RKO (cell line): ENCODE measurements at places on chromosomes 3 and 15.

DNA sequence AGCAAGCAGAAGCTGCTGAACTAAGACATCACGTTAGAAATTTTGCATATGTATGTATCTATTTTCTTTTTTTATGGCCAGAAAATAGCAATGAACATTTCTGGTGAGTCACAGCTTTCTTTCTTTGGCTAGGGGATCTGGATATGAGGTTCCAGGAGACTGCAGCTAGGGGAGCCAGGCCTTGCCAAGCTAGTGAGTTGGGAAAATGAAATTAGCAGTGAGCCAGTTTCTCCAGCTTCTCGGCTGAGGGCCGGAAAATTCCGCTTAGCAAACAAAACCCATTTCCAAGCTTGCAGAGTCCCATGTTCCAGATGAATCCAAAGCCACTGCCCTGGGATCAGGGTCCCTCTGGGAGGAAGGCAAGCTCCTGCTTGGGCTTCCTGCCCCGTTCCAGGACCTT is 137.6 kb downstream of the SRGAP3 start:
- no peak for DNase-seq

- no peak for DNase-seq
Observed at GRCh38 chr15:84831028-84831427, 13.9 kb downstream of the ALPK3 start.

DNA sequence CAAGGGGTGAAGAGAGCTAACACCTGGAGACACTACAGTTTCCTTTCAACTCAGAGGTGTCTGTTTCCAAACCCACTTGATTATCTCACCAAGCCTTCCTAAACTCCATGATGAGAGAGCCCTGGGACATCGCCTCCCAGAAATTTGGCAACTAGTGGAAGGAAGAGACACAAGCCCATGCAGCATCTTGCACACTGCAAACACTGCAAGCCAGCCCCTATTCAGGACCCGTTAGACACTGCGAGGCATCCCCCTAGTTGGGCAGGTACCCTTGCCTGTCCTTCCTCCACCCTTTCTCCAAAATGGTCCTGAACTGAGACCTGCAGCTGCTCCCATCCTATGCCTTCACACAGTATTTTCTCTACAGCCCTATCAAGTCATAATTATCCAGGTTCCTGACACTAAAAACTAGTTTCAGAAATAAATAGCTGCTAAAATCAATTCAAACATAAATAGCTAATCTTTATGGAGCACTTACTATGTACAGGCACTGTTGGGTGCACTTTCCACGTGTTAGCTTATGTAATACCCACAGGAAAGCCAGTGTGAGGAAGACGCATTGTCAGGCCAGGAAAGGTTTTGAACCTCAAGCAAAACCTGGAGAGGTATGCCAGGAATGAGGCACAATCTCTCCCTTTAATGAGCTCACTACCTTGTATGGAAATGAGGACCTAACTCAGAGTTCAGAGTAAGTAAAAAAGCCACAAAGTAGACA is 2.8 kb downstream of the MAGI1 start:
- no peak for DNase-seq

- DNase-seq, result peak; percentile 52
Observed at GRCh38 chr15:73273181-73274002, 95.4 kb downstream of the HCN4 start.

DNA sequence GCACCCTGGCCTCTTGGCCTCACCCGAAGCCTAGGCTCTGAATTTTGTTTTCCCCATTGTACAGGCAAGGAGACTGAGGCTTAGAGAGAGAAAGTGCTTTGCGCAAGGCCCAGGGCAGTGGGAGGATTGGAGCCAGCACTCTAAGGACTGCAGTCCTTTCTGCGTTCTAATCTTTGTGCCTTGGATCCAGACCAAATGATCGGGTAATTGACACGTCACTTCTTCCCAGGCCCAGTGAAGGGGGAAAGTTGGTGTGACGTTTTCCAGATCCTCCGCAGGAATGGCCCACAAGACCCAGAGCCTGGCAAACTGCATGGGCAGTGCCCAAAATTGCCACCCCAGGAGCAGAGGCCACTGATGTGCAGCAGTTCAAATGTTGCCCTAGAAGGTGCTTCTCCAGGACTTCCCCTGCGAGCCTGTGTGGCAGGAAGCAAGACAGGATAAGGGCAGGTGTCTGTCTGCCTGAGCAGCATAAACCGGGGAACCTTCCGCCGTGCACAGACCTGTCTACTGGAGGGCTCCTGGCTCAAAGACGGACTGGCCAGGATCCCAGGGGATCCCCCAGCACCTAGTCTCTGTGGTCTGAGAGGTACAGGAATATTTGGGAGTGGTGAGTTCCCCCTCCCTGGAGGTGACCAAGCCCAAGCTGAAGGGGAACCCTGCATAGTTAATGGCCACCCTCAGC is 194.5 kb upstream of the TLE3 start:
- no peak for DNase-seq

GRCh38 chr15:43238671-43239131 is 17.9 kb upstream of the EPB42 start:
- DNase-seq, result no peak

GRCh38 chr3:65033576-65033975 is 345.8 kb upstream of the ADAMTS9 start:
- no peak for DNase-seq

DNA sequence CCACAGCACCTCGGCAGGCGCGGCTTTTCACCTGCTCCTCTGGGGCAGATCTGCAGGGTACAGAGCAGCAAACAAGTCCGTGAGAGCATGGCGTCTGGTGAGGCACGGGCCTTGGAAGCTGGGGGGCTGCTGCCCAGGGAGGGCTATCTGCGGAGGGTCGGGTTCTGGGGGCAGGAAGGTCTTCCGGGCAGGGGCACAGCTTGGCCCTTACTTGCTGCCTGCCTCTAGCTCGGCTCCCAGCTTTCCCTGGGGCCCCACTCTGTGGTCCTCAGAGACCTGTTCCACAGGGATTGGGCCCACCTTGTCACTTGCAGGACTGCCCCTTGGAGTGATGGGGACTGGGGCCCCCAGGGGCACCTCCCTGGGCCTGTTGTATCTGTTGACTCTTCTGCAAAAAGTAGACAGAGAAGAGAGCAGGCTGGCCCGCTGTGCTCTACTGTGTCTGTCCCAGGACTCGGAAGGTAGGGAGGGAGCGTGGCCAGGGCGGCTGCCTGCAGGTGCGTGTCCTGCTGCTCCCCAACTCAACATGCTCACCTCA is 84.1 kb downstream of the TBC1D2B start:
- DNase-seq, result no peak

DNA sequence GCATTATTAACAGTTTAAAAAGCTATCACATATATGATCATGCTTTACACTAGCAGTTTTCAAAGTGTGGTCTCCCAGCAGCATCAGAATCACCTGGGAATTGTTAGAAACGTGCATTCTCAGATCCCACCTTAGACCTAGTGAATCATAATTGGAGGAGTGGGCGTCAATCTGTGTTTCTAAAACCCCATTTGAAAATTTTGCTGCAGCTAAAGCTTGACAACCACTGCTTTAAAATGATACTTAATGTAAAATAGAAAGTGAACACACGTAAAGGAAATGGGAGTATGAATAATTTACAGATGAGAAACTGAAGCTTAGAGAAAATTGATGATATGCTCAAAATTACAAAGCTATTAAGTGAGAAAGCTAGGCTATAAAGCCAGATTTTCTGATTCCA is 62.3 kb downstream of the SLC9C1 start:
- DNase-seq, result no peak

DNA sequence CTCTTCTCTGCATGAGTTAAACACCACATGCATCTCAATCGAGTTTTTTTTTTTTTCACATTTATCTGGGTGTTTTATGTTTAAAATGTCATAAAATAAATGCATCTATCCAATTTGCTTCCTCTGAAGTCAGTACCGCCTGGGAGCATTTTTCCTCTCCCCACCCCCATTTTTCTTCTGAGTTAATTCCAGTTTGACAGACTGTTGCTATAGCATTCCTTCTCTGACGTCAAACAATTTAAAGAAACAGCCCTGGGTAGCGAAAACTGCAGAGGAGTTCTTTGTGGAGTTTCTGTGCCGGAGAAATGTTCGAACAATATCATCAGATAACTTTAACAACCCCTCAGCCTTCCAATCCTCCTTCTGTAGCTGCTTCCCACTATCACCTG is 900 bp upstream of the GNB4 start:
- no peak for DNase-seq

DNA sequence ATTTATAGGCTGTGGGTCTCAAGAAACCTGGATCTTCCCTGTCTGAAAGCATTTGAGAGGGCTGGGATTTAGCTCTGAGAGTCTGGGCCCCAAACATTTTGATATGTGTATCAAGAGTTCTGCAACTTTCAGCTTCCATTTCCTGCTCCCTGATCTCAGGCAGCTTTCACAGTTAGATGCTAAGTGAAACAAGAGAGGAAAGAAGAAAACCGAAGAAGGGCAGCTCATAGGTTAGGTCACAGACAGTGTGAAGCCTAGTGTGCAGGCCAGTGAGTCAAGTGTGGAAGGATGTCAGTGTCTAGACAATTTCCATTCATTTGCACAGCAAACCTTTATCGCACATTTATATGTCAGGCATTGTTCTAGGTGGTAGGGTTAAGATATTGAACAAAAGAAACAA is 173.6 kb upstream of the PROK2 start:
- no peak for DNase-seq

- DNase-seq, result no peak
Observed at GRCh38 chr3:58218904-58219303, 8.1 kb upstream of the DNASE1L3 start.

- DNase-seq, result no peak
Observed at GRCh38 chr3:16171009-16171408, 3.5 kb upstream of the GALNT15 start.

DNA sequence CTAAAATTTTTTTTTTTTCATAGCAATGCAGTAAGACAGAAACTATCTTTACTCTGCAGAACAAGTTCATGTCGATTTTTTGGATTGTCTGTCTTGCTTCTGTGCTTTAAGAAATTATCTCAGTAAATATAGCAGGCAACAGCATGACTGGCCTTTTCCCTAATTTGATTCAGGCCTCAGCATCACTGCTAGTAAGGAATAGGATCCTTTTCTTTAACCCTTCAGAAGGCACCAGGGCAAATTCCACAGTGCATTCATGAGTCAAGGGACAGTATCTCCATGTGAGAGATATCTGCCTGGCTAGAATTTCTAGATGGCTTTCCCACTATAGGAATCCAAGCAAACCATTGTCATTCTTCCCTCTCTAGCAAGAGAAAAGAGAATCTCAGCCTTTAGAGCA is 71.4 kb downstream of the TIPARP start:
- DNase-seq, result no peak

GRCh38 chr3:154324919-154325318 is 632 bp upstream of the DHX36 start:
- DNase-seq, result no peak

- DNase-seq, result no peak
Observed at GRCh38 chr15:62521396-62521795, 356.3 kb upstream of the C2CD4B start.

DNA sequence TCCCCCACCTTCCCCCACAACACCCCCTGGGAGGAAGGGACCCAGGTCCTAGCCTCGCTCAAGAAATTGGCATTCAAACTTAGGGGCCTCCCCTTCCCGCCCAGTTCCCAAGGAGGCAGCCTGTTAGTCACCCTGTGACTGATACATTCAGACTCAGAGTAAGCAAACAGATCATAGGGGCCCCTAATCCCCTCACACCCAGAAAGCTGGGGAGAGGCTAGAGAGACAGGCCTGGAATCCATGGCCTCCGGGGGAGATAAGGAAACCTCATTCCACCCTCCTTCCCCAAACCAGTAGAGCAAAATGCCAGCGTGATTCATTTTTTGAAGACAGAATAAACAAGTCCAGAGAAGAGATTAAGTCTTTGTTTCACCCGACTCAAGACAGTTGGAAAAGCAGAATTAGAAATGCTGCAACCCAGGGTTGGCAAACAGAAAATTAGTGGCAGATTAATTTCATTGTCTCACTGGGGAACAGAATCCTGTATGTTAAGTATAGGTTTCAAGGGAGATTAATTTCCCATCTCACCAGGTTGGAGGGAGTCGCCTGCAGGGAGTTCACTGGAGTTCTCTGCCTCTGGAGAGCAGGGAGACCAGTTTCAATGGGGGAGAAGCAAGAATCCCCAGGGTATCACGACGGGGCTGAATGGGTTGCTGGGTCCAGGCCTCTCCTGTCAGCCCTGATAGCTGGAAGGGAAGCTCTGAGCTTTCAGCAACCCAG is 268.3 kb downstream of the UACA start:
- DNase-seq, result peak; percentile 49

- no peak for DNase-seq
Observed at GRCh38 chr3:177928172-177928873, 607.9 kb upstream of the KCNMB2 start.

DNA sequence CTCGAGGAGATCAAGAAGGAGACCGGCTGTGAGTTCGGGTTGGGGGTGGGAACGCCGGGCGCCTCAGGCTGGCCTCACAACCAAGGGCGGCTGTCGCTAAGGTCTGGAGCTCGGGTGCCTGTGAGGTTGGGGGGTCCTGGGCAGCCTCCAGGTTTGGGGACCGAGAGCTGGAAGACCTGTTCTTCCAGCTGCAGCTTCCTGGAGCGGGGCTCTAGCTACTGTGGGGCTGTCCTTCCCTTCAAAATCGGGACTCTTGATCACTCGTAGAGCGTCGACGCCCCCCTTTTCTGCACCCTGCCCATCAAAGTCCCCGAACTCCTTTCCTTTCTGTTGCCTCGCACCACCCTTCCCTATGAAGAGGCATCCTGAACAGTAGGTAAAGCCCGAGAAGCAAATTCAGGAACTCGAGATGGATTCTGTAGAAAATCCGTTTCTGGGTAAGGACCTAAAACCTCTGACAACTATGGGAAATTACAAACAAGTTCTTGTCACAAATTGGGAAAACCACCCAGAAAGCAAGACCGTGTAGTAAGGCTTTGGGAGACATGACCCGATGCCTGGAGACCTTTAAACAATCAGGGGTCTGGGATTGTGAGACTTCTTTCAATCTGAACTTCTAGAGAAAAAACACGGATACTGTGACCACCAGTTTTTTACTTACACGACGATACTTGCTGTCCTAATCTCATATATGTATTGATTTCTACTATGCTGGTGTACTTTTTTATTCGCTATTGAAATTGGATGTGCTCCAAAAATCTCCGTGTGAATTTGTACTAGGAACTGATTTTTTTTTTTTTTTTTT is 556 bp downstream of the CHP1 start:
- no peak for DNase-seq

- peak; percentile 36 for DNase-seq
Observed at GRCh38 chr15:74307827-74308811, 59.3 kb downstream of the CYP11A1 start.
